Right lung (tissue), 10 donors: ENCODE measurements at places on chromosomes 6 and 20.

DNA sequence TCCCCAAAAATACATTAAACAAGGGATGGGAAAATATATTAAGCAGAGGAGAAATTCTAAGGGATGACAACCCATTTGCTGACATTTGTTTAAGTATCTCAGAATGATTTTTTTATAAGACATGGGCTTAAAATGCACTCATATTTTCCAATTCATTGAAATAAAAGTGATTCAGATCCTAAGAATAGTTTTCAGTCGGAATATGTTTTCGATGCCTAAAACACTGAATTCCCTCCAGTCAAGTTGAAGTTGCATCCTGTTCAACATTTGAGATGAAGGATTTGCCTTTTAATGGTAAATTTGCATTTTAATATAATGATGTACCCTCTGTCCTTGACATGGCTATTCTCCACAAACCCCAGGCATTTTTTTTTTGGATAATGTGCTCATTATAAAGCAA, 79.3 kb downstream of the PTCHD4 start:
- DNase-seq: no peak

DNA sequence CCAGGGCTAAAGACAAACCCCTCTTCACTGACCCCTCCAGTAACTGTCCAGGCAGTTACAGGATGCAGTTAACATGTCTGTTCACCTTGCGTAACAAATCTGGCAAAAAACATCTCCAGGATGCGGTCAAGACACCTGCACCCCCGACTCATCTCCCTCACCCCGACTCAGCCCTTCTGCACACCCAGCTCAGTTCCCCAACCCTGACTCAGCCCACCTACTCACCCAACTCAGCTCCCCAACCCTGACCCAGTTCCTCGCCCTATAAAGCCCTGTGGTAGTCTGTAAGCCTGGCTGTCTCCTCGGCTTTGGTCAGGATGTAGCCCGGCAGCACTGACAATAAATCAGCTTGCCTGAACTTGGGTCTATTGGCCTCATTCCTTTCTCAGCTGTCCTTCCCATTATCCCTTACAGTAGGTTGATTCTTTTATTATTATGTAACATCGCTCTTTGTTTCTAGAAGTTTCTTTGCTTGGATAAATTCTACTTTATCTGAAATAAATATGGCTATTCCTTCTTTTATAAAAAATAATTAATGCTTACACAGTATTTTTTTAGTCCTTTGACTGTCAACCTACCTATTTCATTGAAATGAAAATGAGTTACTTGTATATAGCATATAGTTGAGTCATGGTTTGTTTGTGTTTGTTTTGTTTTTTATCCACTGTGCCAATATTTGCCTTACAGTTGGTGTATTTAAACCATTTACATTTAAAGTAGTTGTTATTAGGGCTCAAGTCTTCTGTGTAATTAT, 12.9 kb upstream of the ADTRP start:
- no peak for DNase-seq

DNA sequence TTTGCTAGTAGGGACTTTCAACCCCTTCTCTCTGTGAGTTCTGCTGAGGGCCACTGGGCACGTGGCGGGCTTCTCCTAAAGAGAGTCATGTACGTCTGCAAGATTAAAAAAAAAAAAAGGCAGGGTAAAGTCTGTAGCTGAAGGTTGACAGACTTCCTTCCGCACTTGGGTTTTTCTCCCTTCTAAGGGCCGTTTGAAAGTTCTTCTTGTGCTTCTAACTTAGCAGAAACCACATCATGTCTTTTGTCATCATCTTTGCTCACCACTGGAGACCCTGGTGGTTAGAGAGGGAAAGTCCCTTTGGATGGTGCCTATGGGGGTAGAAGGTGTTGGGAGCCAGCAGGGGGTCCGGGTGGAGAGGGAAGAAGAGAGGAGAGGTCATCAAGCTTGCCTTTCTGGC, 31.4 kb downstream of the PRDM1 start:
- no peak for DNase-seq

DNA sequence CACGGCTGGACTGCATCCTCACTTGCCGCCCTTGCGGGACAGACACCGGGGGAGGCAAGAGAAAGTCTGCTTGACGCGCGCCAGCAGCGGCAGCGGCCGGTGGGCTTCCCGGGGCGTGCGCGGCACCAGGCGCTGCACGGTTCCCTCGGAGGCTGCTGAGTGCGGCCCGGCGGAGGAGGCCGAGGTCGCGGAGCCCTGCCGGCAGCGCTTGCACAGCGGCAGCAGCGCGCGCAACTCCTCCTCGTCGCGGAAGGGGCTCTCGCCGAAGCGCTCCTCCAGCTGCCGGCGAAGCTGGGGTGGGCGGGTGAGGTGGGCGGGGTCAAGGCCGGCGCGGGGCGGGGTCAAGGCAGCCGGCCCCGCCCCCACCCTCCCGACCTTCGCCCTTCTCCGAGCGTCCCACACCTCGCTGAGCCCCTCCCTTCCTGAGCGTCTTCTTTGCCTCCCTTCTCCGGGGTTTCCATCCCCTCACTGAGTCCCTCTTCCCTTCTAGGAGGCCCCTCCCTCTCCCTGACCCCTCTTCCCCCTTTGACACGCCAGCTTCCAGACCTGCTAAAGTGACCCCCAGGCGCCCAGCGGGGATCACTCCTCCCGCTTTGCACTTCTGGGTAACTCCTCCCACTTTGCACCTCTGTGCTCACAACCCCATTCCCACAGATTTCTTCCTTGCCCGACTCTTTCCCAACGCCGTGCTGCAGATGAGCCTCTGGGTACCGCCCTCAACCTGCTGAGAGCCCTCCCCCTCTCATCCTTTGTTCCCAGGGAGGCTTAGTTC, 8.8 kb downstream of the DUSP15 start:
- peak; percentile 56 for DNase-seq
